ENCODE measurements at places on chromosomes 16 and 17. TPM values are rescaled to one million over a fixed set of nuclear protein-coding genes. Genes with fewer than 3 reads are reported as not detected.

The CCL2 gene
- total RNA-seq = 1.4 TPM

The DCAF7 gene
- 88.8 TPM for total RNA-seq

The SYNGR3 gene
- total RNA-seq = 11.9 TPM

The THOC6 gene
- total RNA-seq = 65.7 TPM

The ADORA2B gene
- 3.1 TPM for total RNA-seq

The HBQ1 gene
- total RNA-seq = 4.4 TPM

The WFIKKN1 gene
- total RNA-seq = 8.7 TPM

The HOXB4 gene
- not detected for total RNA-seq

The ACSM5 gene
- not detected for total RNA-seq

The BICDL2 gene
- total RNA-seq = 13.5 TPM

The CDH11 gene
- total RNA-seq = 5.4 TPM

The TPSD1 gene
- not detected for total RNA-seq

The TLK2 gene
- total RNA-seq = 63.7 TPM

The CD7 gene
- total RNA-seq = 0.35 TPM

The CACNA1H gene
- total RNA-seq = 43.3 TPM

The CCR7 gene
- 0.31 TPM for total RNA-seq

The CCDC200 gene
- total RNA-seq = not detected

The PDILT gene
- total RNA-seq = not detected

The PPY gene
- 0.59 TPM for total RNA-seq

The PRR15L gene
- total RNA-seq = not detected

The EFCAB13 gene
- total RNA-seq = 1.6 TPM

The SECTM1 gene
- total RNA-seq = 0.28 TPM

The CD300E gene
- not detected for total RNA-seq

The NKD1 gene
- 1.9 TPM for total RNA-seq

The MILR1 gene
- total RNA-seq = not detected

The PYY gene
- total RNA-seq = 1.7 TPM

The KRTAP4-12 gene
- not detected for total RNA-seq

The CCL16 gene
- not detected for total RNA-seq

The ZACN gene
- total RNA-seq = 0.09 TPM

The C16orf86 gene
- 1.5 TPM for total RNA-seq

The ABCC3 gene
- 0.31 TPM for total RNA-seq

The SLC6A4 gene
- 0.44 TPM for total RNA-seq

The KLHL36 gene
- 36.7 TPM for total RNA-seq

The MYH8 gene
- total RNA-seq = not detected

The RAB26 gene
- total RNA-seq = 2.4 TPM
